ENCODE measurements at places on chromosomes 1 and 21.

GRCh38 chr21:33283203-33283602 is 17.0 kb downstream of the IL10RB start:
- no peak for DNase-seq

GRCh38 chr1:244054924-244055263 is 3.8 kb downstream of the ZBTB18 start:
- peak; percentile 89 for DNase-seq

DNA sequence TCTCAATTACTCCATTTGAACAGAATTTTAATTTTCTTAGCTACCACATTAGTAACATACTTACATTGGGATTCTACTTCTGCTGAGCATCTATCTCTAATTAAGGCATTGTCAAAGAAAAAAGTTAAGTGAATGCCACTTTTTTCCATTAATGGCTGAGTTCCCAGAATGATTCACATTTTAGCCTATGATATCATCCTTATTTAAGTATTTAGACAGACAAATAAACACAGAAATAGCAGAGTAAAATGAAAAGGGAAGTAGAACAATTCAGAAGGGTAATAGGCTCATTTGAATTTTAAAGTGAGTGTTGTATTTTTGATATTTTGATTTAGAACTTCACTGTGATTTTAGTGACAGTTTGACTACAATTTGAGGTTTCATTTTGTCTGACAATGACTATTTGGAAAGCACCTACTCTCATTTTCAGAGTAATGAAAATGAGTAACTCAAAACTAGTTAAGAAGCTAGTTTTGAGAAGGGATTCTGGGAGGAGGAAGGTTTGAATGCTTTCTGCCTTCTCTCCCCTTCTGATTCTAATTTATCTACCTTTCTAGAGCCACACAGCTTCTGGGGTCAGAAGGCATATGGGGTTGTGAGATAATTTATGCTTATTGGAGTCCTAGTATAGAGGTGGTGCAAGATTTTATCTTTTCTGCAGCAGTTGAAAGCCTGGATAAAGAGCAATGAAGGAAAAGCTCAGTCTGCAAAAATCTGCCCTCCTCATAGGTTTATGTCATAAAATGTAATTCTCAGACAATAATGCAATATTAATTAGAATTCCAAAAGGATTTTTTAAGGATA is 15.5 kb downstream of the LYPLAL1 start:
- no peak for DNase-seq

- no peak for DNase-seq
These were observed at the start of gene TGFB2 for GRCh38 chr1:218344814-218345672. TGFB2 (plus strand) TSS chr1:218345336; CDS start chr1:218346702, 1,366 bp downstream.

DNA sequence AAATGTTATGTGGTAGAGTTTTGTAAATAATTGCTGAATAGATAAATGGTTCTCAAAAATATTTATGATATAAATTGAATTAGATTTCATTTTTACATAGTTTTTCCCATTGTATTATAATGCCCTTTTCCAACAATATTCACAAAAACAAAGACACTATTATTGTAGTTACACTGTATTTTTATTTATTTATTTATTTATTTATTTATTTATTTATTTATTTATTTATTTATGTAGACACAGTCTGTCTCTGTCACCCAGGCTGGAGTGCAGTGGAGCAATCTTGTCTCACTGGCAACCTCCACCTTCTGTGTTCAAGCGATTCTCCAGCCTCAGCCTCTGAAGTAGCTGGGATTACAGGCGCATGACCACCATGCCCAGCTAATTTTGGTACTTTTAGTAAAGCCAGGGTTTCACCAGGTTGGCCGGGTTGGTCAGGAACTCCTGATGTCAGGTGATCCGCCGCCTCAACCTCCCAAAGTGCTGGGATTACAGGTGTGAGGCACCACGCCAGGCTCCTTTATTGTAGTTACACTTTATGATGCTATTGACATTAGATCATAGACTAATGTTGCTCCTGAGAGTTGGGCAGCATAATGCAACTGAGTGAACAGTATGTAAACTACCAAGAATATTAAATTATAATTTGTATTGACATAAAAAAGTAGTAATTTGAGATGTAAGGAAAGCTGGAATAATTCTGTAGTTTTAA is 1430.0 kb upstream of the PRMT6 start:
- DNase-seq, result no peak

DNA sequence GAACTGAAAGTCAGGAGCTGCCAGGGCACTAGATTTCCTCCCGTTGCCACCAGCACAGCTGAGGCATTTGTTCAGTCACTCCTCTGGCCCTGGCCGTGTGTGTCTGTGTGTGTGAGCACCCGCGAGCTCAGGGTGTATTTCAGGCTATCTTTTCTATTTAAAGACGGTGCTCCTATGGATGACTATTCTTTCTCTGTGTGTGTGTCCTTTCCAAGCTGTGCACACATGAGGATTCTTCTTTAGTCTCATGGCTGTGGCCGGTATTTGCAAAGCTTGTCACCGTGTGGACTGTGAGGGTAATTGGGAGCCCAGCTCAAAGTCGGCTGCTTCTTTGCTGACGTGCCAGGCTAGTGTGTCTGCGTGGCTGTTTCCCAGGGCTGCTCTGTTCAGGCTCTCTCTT is 3.0 kb upstream of the KCND3 start:
- no peak for DNase-seq

DNA sequence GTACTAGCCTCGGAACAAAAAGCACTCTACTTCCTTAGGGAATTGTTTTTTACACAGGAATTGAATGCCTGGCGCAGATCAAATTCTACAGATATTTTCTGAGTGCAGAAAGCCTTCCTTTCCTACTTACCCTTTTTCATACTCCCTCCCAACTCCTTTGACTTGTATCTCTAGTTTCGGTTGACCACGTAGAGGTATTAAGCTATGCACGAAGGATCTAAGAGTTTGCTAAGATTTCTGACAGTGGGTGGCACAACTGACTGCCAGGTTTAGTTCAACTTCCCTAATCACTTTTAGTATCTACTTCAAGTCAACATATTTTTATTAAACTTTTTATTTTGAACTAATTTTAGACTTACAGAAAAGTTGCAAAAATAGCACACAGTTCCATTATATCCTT is 5.0 kb downstream of the TOR1AIP2 start:
- no peak for DNase-seq

Data from CD8-positive, alpha-beta T cell (primary cell).